ENCODE measurements at places on chromosomes 4 and X.

DNA sequence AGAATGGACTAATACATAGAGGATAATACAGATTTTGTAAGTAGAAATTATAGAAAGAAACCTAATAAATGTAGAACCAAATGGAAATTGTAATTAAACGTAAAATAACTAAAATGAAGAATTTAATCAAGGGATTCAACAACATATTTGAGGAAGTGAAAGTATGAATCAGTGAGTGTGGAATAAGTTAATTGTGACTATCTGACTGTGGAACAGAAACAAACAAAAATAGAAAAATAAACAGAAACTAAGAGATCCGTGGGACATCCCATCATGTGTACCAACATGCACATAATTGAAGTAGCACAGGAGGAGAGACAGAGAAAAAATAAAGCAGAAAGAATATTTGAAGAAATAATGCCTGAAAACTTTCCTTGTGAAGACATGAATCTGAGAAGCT is 208.6 kb upstream of the TACR3 start:
- no peak for DNase-seq

DNA sequence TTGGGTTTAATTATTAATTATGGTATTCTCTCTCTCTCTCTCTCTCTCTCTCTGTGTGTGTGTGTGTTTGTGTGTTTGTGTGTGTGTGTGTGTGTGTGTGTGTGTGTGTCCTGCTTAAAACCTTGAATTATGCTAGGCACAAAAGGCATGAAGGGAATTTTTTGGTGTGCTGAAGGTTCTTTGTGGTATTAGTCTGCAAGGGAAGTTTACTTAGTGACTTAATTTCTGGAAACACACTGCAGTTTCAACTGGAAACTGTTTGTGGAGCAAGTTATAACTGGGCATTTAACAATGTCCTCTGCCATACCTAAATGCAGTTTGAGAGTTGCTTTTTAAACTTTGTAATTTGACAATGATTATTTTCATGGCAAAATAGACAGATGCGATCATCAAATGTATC is 111.7 kb downstream of the FRMPD4 start:
- no peak for DNase-seq

GRCh38 chrX:86102341-86102740 is 45.9 kb upstream of the DACH2 start:
- DNase-seq, result no peak

DNA sequence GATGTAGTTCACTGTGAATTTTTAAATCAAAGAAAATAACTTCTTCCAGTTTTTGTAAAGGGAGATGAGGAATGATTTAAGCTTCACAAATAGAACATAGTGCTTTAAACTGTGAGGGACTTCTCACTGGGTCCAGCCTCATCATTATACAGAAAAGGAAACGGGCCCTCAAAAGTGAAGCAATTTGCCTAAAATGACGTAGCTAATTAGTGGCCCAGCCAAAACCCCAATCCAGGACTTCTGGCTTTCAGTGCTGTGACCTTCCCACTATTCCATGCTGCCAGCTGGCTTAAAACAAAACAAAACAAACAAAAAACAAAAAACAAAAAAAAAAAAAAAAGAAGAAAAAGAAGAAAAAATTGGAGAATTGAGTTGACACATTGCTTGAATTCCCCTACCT is 45.0 kb upstream of the STOX2 start:
- no peak for DNase-seq

GRCh38 chrX:65706041-65706828 is 38.8 kb downstream of the MSN start:
- DNase-seq, result no peak

GRCh38 chr4:130478406-130478805 is 1382.5 kb downstream of the C4orf33 start:
- no peak for DNase-seq

GRCh38 chrX:111244235-111244750 is 26.0 kb downstream of the CAPN6 start:
- DNase-seq, result no peak

GRCh38 chr4:8374851-8375649 is 65.5 kb downstream of the ACOX3 start:
- DNase-seq, result no peak

DNA sequence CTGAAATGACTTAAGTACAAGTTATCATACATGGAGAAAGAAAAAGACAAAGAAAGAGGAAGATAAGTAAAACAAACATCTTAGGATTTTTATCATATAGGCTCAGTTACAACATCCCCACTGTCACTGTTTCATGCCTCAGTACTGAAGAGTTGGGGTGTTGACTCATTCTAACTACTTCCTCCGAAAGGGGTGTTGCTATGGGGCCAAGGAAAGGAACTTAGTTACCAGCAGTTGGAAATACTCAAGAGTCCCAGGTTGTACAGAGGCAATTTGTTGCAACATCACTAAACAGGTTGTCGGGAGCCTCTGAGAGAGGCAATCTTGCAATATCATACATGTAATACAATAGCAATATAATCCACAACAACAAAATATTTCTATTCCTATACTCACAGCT is 1264.7 kb downstream of the PCDH7 start:
- DNase-seq, result peak; percentile 2

- peak; percentile 22 for DNase-seq
Measured at GRCh38 chr4:120977435-120977997, 55.0 kb upstream of the PRDM5 start.

DNA sequence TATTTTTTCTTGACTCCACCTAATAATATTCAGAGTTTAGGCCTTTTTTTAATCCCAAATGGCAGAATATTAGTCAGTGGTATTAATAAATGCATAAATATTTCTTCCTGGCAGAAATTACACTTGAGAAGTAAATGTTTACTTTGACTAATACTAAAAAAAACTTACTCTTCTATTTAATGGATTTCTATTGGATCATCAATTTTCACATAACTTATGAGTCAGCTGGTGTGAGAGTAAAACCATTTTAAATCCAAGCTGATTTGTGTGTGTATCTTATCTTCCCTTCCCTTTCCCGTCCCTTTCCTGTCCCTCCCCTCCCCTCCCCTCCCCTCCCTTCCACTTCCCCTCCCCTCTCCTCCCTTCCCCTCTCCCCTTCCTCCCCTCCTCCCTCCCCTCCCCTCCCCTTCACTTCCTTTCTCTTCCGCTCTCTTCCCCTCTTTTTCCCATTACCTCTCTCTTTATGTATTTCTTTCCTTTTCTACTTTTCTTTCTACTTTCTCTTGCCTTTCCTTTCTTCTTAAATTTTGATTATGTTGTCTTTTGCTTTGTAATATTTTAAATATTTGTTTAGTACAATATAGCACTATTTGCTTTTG is 630.1 kb upstream of the EPHA5 start:
- no peak for DNase-seq

DNA sequence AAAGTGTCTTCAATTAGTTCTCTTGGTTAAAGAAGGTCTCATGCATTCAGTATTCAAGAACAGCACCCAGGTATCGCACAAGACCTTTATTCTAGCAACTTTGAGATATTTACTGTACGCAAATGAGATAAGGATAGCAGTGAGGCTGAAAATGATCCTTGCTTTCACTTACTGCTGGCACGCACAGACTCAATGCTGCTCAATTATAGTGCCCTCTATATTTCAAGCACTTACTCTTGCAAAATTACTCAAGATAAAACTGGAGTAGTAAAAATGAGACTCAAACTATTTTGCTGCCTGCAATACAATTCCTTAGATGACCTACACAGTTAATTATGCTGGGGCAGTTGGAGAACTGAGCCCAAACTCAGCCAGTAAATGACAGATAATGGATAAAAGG is 60.9 kb downstream of the ADGRA3 start:
- DNase-seq, result no peak

DNA sequence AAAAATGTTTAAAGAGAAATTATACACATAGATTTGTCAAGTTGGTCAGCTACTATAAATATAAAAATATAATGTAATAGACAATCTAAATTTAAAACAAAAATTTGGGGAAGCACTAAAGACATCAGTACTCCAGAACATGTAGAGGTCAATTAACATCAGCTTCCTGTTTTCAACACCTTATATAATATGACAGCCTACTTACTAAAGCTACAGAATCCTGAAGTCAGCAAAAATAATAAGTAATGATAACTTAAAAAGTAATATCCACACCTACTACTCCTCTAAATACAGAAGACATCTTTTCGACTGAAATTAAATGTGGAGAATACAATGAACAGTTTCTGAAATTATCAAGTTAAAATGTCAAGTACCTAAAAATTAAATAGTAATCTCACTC is 118.6 kb downstream of the LRBA start:
- DNase-seq, result no peak

- DNase-seq, result peak; percentile 20
Measured at GRCh38 chrX:10630320-10630719, 9.9 kb upstream of the MID1 start.

GRCh38 chrX:39633293-39633692 is 464.5 kb downstream of the BCOR start:
- DNase-seq, result no peak

GRCh38 chr4:88998891-88999290 is 58.1 kb downstream of the FAM13A start:
- DNase-seq, result no peak

- no peak for DNase-seq
Measured at GRCh38 chr4:121243485-121243884, 79.4 kb upstream of the TNIP3 start.

DNA sequence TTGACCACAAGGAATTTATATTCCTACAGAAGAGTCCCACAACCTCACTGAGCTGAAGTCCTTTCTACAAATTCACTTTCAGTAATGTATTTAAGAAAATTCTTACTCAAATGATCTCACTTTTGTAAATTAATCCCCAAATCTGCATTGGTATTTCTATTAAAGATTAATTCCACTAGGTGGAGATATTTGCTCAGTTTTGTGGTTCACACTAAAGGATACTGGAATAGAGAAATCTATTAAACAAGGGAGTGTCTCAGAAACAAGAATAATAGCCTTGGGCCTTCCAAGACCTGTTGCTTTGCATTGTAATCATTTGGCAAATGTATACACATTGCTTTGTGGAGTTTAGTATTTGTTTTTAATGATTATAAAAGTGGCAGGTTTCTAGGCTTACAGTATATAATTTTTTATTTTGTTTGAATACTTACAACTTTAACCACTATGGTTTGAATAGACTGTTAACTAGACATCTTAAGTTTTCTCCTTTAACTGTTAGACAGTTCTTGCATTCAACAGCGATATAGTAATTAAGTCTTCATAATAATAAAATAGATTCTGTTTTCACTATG is 25.9 kb downstream of the CFAP299 start:
- no peak for DNase-seq

DNA sequence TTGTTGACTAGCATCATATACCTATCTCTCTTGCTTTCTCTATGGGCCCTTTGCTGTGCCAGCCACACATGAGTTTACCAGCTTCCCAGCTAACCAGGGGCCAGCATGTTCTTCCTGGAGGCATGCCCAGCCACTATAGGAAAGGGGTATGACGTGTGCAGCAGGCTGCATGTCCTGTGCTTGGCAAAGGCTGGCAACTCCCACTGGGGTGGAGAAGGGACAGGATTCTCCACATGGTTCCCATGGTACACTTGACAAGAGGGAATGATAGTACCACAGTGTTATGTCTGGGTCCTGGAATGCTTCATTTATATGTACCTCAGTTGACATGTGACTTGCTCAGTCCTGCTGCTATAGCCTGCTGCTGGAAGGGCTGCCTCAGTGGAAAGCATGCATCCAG is 78.8 kb downstream of the TMEM164 start:
- no peak for DNase-seq

GRCh38 chrX:137072396-137072795 is 38.6 kb upstream of the GPR101 start:
- no peak for DNase-seq

- DNase-seq, result no peak
Measured at GRCh38 chr4:114296126-114296525, 302.5 kb upstream of the UGT8 start.

- no peak for DNase-seq
Measured at GRCh38 chrX:10756441-10756840, 136.1 kb upstream of the MID1 start.

DNA sequence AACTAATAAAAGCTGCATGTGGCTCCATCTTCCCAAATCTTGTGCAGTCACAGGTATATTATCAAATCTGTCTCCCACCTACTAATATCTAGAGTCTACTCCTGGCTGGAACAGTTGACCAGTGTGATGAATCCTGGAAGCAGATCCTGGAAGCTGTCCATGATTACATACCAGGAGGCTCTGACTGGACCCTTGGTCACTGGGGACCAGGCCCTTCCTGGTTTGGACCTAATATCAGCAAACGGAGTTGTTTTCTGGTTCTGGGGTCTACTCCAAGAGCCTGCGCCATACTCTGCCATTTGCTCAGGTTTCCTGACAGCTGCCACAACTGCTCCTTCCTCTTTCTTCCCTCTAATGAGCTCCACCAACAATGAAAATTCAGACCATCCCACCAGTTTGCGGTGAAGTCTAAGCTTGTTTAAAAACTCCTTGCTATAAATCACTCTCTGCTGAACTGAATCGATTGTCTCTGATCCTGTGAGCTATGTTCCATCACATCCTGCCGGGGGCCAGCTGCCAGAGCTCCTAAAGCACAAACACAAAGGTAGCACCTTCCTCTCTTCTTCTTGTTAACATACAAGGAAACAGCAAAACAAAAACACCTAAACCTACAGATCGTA is 114.2 kb downstream of the PALLD start:
- DNase-seq, result no peak

- peak; percentile 81 for DNase-seq
Measured at GRCh38 chrX:13087322-13088155, 43.1 kb upstream of the FAM9C start.

GRCh38 chr4:183447646-183448045 is 3.2 kb downstream of the CDKN2AIP start:
- DNase-seq, result no peak

DNA sequence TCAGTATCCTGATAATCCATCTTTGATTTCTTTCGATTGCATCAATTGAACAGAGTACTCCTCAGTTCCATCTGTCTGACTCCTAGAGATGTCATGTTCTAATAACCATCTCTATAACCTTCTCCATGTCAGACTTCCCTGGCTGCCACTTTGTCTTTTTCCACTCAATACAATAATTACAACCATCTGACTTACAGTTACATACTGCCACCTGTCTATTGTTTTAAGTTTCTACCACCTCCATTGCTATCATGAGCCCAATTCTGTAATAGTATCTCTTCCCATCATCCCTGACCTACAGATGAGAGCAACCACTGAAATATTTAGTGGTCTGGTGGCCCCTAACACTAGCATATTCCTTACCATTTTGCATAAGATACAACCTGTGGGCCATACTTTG is 439.2 kb upstream of the FAM47C start:
- DNase-seq, result no peak

GRCh38 chr4:147163311-147163710 is 217.6 kb upstream of the TTC29 start:
- no peak for DNase-seq

DNA sequence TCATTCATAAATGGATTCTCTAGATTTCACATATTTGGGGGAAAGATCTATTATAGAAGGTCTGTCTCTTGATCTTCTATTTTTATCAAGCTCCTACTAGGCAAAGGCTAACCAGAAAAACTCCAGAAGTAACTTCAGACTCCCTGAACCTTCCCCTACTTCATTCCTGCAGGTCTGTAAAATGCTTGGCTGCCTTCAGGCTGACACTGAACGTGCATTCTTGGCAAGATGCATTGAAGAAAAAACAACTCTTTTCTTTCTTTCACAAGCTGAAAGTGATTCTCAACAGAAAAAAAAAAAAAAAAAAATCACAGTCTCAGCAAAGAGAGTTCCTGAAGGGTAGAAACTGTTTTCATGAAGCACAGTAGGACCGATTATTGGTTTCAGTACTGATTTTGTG is 12.7 kb downstream of the OPHN1 start:
- DNase-seq, result no peak

GRCh38 chr4:53943345-53944085 is 120.9 kb downstream of the CHIC2 start:
- no peak for DNase-seq

- DNase-seq, result peak; percentile 49
Measured at GRCh38 chr4:56505269-56506130, at the start of gene ARL9. ARL9 (plus strand) TSS chr4:56505791; CDS start chr4:56505863, 72 bp downstream.

All from inflammatory macrophage (primary cell).